ENCODE measurements at places on chromosomes 12 and 14.
A peak's percentile ranks its signal among the peaks of the same experiment; 100 is the strongest.

DNA sequence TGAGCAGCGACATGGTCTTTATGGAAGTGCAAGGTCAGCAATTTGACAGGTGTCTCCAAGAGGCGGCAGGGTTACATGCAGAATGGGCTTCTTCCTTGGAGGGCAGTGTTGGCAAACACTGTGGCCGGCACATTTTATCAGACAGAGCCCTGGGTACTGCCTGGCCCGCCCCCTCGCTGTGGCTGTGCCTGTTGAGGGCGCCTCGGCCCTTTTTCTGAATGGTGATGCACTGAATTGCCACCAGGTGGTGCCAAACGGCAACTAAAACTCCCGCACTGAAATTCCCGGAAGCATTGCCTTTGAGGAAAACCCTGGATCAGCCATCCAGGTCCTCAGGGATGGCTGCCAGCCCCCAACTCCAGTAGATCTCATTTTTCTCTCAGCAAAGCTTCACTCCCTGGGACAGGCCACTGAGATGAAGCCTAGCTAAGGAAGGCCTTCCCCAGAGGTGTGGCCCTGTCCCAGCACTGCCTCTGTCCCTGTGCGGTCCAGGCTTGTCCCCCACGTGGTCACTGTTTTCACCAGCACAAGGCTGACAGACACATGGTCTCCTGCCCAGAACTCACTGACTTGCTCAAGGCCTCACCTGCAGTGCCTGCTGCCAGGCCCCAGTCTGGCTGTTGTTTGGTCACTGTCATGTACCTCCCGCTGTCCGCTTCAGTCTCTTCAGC, 73.6 kb downstream of the TESC start:
- peak; percentile 81 for DNase-seq

DNA sequence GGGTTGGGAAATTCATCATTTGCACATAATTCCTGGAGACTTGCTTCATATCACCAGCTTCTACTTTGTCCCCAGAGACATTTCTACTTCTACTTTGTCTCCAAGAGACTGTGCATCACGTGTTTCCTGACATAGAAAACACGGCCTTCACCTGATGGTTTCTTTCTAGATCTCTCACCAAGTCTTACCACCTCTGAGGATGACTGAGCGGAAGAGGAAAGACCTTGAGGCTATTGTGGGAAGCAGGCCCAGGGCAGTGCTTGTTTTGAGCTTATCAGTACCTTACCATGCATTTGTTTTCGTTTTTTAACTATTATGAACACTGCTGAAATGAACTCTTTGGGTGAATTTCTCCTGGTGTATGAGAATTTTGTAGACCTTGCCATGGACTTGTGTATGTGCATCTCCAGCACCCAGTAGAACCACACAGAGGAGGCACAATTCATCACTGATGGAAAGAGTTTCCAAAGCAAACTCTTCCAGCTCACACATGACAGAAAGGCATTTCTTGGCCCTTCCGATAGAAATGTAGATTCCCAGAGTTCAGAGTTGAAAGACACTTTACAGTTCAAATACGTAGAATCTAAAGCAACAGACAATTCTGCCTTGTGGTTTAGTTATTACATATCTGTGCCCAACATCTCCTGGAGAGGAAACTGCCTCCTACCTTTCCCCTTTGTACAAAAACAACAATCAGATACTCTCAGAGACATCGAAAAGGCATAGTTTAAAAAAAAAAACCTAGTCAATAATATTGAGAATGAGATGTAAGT, 434.7 kb downstream of the FUT8 start:
- DNase-seq: no peak

DNA sequence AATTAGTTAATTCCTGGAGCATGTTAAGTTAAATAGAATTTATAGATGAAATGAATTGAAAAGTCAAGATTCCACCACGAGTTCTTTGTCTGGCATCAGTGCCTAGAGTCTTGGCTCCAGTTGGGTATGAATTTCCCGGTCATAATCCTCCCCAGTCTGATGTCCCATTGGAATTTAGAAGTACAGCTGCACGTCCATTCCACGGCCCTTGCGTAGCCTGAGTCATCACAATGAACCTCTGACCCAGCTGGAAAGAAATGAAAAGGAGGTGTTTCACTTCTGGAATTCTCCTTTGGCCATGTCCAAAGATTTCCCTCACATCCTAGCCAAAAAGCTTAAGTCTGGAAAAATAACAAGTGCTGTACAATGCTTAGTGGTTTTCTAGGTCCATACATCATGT, 122.7 kb downstream of the KICS2 start:
- no peak for DNase-seq

DNA sequence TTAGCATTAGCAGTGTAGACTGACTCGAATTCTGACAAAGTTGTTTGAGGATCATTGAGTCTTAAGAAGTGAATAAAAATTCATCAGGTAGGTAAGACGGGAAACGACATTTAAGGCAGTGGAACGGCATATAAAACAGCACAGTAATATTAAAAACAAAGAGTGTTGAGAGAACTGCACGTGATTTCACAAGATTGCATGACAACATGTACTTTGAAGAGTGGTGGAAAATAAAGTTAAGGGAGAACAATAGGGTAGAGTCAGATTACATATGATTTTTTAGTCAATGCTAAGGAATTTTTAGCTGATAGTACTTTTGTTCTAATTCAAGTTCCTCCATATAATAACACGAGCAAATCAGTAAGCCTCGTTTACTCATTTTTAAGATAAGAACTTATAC, 115.4 kb downstream of the SOX5 start:
- DNase-seq: no peak

- DNase-seq: no peak
These were observed 4.8 kb downstream of the SLC38A1 start for GRCh38 chr12:46264057-46264456.

GRCh38 chr12:123109319-123109772, 41.5 kb downstream of the PITPNM2 start:
- peak; percentile 42 for DNase-seq

DNA sequence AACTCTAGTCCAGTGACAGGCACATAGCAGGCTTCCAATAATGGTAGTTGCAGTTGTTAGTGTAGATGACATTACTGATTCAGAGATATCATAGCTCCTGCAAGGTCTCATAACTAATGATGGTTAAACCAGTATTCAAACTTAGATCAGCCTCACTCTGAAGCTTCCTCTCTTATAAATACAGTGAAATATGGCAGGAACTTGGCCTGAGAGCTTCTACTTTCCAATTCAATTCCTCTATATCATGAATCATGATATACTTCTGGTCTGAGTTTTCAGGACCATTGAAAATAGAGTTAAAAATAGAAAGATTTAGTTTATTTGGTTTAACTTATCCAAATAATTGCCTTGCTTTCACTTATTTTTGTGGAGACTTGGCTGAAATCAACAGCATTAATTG, 167.5 kb upstream of the NOVA1 start:
- DNase-seq: no peak

- DNase-seq: no peak
These were observed 77.8 kb upstream of the MYL2 start for GRCh38 chr12:110998165-110998564.

DNA sequence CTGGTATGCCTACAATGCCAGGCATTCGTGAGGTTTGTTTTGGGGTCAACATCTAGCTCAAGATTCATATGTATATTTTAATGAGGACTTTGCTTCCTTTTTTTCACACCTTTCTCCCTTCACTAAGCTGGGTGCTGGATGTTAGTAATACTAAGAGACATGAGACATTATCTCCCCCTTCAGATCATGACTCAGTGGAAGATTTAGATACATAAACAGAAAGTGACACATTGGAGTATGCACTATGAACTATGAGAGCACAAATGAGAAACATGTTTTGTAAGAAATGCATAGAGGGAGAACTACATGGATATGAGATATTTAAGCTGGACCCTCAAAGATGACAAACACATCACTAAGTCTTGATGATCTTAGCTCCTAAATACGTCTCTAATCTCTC, 286.3 kb downstream of the RPAP3 start:
- DNase-seq: no peak

GRCh38 chr12:98812225-98812624, 167.1 kb downstream of the APAF1 start:
- DNase-seq: no peak

- DNase-seq: no peak
These were observed 53.8 kb upstream of the USP44 start for GRCh38 chr12:95605087-95605486.

DNA sequence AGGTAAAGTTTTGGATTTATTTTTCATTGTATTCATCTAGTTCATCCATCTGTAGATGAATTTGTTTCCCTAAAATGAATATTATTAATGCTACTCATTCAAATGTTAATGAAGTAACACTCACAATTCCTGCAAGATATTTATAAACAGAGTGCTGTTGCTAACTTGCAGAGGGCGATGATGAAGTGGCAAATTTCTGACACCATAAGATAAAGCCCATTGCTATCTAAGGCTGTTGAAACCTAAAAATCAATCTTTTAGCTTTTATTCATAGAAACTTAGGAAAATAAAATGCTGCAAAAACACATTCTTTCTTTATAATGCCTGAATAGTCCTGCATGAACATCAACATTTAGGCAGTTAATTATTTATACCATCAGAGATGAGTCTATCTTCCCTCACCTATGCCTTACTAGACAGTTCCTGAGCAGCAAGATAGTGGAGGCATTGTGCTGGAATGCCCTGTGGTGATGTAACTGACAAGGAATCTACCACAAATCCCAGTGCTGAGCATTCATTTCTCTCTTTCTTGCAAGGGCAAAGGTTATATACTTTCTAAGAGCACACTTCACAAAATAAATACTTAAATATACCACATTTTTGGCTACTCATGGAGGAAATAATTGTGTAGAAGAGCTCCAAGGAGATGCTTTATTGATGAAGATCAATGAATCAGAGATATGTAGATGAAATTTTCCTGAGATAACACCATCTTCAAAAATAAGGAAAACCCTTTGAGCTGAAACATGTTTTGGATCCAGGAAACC, 57.6 kb downstream of the LMNTD1 start:
- no peak for DNase-seq

DNA sequence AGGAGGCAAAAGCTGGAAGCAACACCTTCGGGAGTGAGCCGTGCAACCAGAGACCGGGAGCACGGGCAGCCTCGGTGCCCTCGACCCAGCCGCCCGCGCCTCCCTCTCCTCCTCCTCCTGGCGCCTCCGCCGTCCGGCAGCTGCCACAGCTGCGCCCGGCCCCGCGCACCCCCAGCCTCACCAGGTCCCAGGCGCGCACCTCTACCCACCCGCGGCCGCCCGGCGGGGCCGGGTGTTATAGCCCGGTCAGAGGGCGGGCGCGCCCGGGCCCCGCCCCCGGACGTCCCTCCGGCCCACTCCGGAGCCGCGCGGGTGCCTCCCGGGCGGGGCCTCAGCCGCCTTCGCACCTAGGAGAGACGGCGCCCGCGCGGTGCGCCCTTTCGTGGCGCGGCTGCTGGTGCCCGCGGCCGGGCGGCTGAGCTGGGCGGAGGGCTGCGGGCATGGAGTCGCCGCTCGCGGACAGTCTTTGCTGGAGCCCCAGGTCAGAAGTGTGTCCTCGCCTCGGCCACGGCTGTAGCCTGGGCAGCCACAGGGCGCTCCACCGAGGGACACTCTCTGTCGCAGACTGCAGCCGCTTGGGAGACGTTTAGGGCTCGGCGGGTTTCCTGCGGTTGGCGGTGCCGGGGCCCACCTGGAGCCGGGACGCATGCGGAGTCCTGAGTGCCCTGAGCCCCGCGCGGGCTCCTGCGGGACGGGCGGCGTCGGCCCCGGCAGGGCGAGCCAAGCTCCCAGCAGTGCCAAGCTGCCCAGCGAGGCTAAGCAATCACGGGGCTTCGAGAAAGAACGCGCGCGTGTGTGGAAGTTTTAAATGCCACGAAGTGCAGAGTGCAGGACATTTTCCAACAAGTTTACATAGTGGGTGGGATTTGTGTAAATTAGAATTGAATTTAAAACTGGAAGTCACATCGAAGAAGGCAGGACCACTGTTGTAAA, at the start of gene CPM:
CPM (minus strand) TSS at position 211 of the 933 bp plus-strand sequence. CDS start 334 bp downstream, outside the sequence.
- DNase-seq: peak; percentile 81

DNA sequence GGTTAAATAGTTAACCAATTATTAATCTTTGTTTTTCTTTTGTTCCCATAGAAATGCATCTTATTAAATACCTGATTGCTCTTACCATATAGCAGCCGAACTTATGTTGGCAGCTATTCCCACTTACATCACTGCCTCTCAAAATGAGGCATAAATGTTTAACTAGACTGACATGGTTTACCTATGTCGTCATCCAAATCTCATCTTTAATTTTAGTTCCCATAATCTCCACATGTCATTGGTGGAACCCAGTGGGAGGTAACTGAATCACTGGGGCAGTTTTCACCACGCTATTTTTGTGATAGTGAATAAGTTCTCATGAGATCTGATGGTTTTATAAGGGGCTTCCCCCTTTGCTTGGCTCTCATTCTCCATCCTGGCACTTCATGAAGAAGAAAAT, 499.2 kb upstream of the ATP2B1 start:
- DNase-seq: no peak

- DNase-seq: no peak
These were observed 7.7 kb downstream of the C3AR1 start for GRCh38 chr12:8058506-8058905.

DNA sequence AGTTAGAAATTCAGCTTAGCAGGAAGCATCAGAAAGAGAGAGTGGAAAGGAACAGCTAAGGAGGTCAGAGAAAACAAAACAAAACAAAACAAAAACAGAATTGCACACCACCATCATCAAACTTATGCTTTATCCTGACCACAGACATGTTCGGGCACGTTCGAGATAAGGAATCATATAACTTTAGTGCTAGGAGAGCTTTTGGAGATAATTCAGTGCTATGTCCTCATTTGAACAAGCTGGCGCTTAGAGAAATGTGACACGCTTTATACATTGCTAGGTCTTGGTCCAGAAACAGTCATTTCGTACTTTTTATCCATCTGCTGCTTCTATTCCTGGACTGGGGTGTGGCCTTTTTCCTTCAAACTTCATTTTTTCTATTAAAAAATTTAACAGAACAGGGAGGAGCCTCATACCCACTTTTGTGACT, 213.1 kb downstream of the PTPRO start:
- DNase-seq: no peak

DNA sequence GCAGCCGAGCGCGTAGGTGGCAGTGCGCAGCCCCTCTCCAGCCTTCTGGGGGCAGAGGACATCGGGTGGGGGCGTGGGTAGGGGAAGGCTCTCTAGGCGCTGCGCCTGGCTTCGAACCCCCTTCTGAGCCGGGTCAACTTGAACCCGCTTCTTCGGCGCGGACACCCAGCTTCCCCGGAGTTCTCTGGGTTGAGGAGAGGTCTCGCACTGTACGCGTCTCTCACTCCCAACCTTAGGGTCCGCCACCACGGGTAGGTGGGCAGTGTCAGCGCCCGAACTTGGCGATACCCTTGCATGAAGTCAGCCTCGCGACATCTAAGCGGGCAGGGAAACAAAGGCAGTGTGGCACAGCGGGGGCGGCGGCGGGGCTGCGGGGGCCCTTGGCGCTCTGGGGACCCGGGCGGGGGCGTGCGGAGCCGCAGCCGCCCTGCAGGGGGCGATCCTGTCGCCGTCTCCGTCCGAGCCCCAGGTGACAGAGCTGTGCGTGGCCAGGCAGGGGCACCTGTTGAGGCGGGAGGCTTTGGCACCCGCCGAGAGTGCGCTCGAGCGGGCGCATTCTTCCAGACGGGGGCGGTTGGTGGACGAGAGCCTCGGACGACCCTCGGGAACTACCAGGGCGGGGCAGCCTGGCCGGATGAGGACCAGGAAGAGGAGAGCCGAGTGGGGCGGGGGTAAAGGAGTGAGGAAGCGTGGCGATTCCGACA, 1.1 kb downstream of the GALNT16 start:
- peak; percentile 8 for DNase-seq

GRCh38 chr14:53655080-53655785, 301.4 kb downstream of the BMP4 start:
- DNase-seq: no peak
